ENCODE measurements at places on chromosomes 12 and 14. TPM values are rescaled to one million over a fixed set of nuclear protein-coding genes. Genes with fewer than 3 reads are reported as not detected.

- no peak for DNase-seq
These were observed 151.2 kb upstream of the DIO3 start for GRCh38 chr14:101410126-101410525.

GRCh38 chr14:105147671-105148603, 20.6 kb downstream of the JAG2 start:
- DNase-seq = no peak

DNA sequence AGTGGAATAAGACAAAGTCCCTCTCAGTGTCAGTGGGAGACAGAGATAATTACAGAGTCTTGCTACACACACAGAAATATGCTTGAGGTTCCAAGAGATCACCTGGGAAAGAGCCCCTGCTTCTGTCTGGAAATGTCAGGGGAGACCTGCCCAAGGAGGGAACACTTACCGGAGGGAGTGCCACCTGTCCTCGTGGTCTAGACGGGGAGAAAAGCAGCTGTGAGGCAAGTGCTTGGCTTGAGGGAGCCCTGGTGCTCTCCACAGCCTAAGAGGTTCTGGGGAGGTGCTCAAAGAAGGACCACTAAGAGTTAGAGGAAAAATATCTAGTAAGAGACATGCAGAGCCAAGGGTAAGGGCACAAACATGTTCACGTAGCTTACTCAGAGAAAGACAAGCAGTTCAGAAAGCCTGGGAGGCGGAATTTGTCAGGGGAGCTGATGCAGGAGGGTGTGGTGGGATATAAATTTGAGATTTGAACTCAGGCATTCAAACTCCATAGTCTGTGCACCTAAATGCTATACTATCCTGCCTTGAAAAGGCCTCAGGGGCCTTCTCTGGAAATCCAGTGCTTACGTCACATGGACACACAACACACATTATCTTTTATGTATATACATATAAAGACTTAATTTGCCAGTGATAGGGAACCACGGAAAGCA, 38.2 kb upstream of the GNPNAT1 start:
- DNase-seq = no peak

- no peak for DNase-seq
These were observed 175.8 kb upstream of the PLXNC1 start for GRCh38 chr12:93972411-93973208.

GRCh38 chr14:67562776-67563150, 29.7 kb downstream of the PLEKHH1 start:
- no peak for DNase-seq

KITLG gene
- 75.7 TPM for total RNA-seq

Data from urinary bladder (tissue), 4 donors.